RWPE2 (cell line): ENCODE measurements at places on chromosomes 1 and 21.
A peak's percentile ranks its signal among the peaks of the same experiment; 100 is the strongest.

GRCh38 chr1:67689267-67690017 is 4.4 kb downstream of the GADD45A start:
- DNase-seq = no peak

- no peak for DNase-seq
These were observed 388.8 kb downstream of the NTNG1 start for GRCh38 chr1:107529511-107530149.

GRCh38 chr1:19765623-19766022 is 34.1 kb downstream of the TMCO4 start:
- no peak for DNase-seq

DNA sequence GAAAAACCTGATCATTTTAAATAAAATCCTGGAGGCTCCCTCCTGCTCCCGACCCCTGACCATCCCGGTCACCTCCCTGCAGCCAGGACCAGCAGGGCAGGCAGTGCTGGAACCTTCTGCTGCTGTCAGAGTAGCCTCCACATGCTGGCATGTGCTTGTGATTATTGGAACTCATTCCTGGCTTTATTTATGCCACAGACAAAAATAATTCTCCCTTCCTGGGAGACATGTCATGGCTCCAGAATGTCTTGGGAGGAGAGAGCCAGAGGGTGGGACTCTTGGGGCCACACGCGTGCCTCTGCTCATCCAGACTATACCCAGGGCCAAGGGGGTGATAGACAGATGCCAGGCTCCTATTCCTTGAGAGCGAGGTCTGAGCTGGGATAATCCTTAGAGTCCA is 183.6 kb upstream of the RAB4A start:
- no peak for DNase-seq

GRCh38 chr1:225824533-225824941 is 14.6 kb downstream of the EPHX1 start:
- no peak for DNase-seq

GRCh38 chr1:54854381-54855020 is 32.5 kb downstream of the DHCR24 start:
- DNase-seq = no peak

GRCh38 chr1:43509740-43510375 is 20.8 kb upstream of the PTPRF start:
- no peak for DNase-seq

DNA sequence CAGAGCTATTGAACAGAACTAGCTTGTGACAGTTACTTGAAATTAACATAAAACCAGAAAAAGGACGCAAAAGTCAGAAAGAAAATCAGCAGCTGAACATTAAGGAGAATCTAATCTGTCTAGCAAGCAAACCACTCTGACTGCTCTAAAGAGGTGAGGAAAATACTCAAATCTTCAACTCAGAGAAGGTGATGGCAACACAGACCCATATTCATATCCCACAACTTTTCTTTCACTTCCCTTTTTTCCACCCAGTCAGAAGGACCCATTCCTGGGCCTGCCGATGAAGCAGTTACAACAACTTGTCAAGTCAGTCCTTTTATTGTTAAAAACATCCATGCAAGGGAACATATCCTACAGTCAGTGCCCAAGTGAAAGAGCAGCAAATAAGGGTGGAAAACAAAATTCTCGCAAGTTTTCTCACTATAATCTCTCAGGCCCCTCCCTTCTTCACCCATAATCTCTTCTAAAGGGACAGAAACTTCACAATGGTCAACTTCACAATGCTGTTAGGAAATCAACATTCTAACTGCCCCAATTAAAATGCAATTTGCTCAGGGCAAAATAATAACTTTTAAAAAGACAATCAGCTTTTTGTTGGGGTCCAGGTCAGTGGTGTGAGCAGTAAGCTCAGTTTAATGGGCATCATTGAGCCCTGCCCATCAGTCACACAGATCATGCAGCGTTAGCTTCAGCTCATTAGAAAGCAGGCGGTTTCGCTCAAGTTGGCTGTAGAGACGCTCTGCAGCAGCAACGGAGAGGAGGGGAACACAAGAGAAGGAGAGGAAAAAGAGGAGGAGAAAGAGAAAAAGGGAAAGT is 3.6 kb upstream of the NUP210L start:
- DNase-seq = no peak

DNA sequence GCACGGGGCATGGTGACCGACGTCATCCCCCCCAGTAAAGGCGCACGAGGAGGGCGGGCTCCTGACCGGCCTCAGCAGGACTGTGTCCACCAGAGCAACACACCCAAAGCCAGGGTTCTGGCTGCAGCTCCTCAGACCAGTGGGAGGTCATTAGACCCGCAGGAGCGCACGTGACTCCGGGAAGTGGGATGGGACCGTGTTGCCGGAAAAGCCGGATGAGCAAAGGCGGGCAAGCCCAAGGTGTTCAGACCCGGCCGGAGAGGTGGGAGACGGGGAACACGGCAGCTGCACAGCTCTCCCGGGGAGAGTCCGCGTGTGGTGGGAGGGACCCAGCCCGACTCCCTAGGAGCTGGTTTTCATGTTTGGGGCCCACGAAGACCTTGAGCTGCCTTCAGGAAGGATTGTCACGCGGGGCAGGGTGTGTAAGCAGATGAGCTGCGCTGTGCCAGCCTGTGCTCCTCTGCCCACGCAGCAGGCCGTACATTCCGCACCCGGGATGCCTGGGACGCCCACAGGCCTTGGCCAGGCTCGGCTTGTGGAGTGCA is 20.6 kb upstream of the TRAPPC10 start:
- no peak for DNase-seq

GRCh38 chr1:155608888-155609225 is 1.2 kb upstream of the MSTO1 start:
- no peak for DNase-seq

DNA sequence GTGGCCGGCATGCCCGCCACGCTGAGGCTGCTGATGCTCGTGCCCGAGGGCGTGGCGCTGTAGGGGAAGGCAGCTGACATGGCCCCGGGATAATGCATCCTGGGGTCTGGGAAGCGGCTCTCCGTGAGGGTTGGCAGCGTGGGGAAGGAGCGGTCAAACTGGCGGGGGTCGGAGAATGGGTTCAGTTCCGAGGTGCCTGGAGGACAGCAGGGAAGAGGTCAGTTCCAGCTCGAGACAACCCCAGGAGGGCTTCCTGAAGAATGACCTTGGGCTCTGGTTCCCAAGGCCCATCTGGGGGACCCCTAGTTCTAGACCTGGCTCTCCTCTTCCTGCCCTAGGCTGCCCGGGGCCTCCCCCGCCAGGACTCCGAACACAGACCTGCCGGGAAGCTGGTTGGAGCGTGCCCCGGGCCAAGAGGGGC is 27.6 kb downstream of the RUNX3 start:
- peak; percentile 25 for DNase-seq

DNA sequence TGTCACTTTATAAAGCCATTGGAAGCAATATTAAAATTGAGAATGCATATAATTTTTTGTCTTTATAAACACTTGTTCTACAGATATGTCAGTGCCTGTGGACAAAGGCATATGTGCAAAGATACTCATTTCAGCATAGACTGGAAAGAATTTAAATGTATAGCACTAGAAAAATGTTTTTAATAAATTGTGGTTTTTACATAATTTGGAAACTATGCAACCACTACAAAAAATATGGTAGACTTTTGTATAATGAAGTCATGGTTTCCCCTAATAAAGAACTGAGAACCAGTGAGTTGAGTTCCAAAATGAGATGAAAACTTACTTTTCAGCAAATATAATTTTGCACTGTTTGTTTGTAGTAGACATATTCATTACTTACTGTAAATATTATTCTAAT is 48.5 kb downstream of the BRINP3 start:
- DNase-seq = no peak

- no peak for DNase-seq
These were observed 382.1 kb upstream of the B3GALT2 start for GRCh38 chr1:193568512-193568911.

GRCh38 chr1:86419277-86419903 is 4.6 kb upstream of the CLCA2 start:
- DNase-seq = no peak

GRCh38 chr1:231480008-231480407 is 48.5 kb upstream of the TSNAX start:
- DNase-seq = no peak

DNA sequence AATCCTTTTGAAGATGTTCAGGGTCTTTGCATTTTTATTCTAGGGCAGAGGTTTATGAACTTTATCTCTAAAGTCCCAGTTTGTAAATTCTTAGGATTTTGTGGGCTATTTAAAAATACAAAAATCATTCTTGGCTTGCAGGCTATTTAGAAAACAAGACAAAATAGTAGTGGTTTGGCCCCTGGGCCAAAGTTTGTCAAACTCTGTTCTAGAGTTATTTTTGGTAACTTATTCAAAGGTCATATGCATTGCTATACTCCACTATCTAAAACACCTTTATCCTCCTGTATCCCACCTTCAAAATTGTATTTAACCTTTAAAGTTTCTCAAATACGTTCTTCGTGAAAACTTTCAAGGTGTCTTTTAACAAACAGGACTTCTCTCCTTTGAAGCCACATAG is 75.5 kb upstream of the LRRC53 start:
- DNase-seq = no peak

DNA sequence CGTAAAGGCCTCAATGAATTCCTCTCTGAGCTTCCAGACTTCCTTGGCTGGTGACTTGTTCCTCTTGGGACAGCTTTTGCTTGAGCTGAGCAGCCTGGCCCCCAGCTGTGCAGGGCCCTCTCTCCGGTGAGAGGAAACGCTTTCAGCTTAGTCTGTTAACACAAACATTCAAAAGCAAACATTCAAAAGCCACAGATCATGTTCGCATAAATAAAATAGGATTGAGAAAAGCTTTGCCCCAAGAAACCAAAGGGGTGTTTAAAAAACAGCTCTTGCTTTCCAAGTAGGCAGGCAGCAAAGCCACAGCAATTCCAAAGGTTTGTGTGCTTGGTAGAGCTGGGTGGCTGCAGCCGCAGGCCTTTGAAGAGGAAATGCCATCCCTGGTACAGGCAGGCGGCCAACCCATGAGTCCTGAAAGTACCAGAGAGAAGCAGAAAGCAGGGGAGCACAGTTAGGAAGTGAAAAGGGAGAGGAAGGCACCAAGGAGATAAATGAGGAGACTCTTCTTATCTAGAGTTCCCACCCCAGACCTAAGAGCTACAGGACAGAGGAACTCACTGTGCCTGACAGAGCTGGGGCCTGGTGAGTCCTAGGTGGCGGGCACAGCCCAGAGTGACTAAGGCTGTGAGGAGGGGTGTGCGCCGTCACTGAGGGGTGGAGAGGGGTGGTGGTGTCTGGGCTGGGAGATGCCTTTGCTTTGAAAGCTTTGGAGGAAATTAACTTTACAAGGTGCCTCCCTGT is 48.4 kb downstream of the CCN1 start:
- no peak for DNase-seq

DNA sequence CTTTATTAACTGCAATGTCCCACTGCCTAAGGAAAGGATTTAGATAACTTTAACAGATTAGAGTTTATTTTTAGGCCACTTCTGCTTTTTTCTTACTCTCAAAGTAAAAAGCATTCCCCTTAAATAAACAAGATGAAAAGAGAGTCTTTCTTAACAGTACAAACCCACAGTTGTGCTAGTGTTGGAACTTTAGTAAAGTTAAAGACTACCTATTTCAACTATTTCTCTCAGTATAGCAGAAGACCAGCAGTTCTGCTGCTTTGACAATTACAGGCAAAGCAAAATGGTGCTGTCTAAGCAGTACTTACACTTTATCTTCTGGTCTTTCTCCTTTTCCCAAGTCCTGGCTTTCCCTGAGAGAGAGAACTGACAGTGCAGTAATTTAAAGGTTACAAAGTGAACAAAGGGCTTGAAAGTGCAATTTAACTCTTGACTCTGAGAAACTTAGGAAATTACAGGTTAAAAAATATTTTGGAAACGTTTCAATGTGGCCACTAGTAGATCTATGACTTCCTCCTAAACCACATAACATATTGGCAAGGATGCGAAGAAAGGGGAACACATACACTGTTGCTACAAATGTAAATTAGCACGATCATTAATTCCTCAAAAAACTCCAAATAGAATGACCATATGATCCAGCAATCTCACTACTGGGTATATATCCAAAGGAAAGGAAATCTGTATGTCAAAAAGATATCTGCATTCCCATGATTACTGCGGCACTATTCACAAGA is 135.4 kb upstream of the POGK start:
- DNase-seq = no peak

DNA sequence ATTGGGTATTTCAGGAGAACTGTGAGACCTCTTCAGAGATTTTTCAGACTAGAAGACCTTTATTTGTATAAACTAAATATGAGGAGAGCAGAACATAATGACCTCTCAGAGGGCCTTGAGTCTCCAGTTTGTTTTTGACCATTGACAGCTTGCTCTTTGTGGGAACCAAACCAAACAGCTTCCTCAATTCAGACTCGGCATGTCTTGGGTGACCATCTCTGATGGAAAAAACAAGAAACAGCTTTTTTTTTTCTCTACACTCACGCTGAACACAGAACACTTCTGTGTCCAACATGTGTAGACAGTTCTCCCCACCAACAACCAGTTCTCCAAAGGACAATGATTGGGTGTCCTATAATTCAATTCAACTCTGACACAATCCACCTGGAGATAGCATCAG is 11.5 kb downstream of the ATP1A4 start:
- DNase-seq = no peak

DNA sequence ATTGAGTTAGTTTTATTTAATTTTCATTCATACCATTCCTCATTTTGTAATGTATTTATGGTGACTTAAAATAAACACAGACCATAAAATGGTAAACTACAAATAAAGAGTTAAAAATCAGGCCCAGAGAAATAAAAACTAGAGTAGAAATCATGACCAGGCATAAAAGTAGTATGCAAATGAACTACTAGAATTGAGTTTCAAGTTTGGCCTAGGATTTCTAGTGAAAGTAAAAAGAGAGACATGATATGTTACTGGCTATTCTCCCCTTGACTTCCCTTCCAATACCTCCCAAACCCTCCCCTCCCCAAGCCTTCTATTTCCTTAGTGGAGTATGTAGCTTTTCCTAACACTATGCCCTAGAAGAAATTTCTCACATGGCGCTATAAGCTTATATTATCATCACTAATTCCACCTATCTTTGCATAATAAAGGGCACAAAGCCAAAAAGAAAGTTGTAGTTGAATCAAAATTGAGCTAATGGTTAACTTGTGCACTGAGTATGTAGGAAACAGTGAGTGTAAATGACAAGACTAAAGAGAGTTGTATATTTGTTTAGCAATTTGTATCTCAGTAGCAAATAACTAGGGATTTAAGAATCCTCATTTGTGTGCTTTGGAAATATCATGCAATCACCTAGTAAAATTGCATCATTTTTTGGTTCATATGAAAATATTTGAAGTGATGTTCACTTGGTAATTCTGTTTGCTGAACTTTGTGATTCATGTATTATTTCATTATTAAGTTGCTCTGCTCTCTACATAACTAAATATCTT is 29.7 kb upstream of the CDC14A start:
- DNase-seq = no peak

- no peak for DNase-seq
These were observed 633 bp upstream of the CTPS1 start for GRCh38 chr1:40978886-40979240.

GRCh38 chr1:93811326-93812065 is 67.5 kb downstream of the DNTTIP2 start:
- DNase-seq = no peak

GRCh38 chr1:107225706-107226105 is 84.9 kb downstream of the NTNG1 start:
- DNase-seq = no peak

- peak; percentile 85 for DNase-seq
These were observed 814 bp upstream of the DYRK3 start for GRCh38 chr1:206634365-206635079.
